ENCODE measurements at places on chromosomes 12 and 14.
A peak's percentile ranks its signal among the peaks of the same experiment; 100 is the strongest.

DNA sequence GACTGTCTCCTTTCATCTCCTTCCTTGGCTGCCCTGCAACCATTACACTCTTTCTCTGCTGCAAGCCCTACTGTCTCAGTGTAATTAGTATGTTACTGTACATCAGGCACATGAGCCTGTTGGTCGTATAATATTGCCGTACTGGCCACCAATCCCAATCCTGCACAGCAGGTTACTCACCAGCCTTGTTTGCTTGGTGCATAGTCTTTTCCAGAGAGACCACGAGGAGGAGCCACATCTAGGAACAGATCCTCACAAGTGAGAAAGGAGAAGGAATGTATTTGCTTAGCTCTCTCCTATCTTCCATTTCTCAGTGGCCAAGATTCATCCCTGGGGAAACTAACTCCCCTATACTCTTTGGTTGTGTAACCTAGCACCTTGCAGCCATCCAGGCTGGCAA lies 33.0 kb upstream of the BICDL1 start:
- DNase-seq = no peak

DNA sequence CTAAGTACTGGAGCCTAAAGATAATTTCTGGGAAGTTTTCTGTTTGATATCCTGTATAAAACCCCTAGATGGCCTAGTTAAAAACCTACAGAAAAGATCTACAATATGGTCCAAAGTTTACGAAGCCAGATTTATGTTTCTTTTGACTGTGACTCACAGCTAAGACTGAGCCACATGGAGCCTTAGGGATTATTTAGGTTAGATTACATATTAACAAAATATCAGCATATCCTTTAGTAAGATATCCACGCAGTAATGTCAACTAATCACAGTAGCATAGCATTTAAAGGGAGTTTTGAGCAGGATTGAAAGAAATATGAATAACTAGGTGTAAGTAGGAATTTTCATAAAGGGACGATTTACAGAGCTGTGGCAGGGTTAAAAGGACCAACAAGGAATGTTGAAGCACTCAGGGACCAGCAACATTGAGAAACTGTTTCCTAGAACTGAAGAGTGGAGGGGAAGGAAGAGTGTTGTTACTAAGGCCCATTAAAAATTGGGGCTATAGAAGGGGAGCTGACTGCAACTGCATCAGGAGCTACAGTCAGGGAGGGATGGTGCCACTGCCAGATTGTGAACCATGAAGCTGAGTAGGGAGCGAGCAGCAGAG lies 155.5 kb downstream of the DACT1 start:
- peak; percentile 7 for DNase-seq

GRCh38 chr12:47725893-47726292 lies 603 bp upstream of the ENDOU start:
- DNase-seq = no peak

DNA sequence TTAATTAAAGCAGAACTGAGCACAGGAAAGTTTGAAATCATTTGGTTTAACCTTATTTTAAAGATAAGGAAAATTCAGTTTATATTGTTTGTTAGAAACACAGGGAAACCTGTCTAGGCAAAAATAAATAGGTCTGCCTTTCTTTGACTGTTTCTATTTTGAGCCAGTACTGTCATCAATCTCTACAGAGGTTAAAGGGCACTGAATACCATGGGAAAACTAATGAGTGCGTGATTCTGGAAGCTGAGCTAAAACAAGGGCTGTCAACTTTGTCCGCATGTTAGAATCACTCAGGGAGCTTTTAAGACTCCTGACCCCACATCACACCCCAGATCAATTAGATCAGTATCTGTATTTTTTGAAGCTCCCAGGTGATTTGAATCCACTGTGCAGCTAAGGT lies 38.8 kb downstream of the NOPCHAP1 start:
- no peak for DNase-seq

- DNase-seq = no peak
Measured at GRCh38 chr14:95307402-95308041, 12.2 kb downstream of the CLMN start.

GRCh38 chr14:92041203-92041602 lies 1.3 kb upstream of the TRIP11 start:
- no peak for DNase-seq

GRCh38 chr12:9122091-9122609 lies 6.4 kb upstream of the A2M start:
- no peak for DNase-seq

GRCh38 chr12:52631676-52632459 lies 13.5 kb upstream of the KRT73 start:
- DNase-seq = no peak

DNA sequence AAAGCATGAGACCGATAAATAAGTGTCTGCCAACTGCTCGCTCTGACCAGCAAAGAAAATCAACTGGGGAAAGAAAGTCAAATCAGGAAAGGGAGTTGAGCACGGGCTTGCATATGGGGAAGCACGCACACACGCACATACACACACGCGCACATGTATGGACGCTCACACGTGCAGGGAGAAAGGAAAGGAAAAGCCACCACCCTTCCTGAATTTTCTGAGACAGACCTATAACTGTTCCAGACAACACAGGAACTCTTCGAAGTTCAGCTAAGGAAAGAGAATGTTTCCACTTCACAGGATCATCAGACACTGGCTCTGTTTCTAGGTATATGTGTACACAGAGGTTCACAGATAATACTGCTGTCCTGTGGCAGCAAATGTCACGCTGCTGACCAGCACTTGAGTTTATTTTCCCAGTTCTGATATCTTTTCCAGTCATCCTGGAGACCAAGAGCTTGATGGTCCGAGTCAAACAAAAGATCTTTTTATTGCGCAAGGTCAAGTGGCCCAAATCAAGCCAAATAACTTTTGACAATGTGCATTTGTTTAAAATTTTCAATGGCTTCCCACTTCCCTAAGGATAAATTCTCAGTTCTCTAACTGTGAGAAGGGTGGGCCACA lies 82.1 kb upstream of the TMCC3 start:
- DNase-seq = no peak

GRCh38 chr14:79278798-79279644 lies 932.3 kb downstream of the DIO2 start:
- DNase-seq = peak; percentile 88

- peak; percentile 77 for DNase-seq
Measured at GRCh38 chr12:94621662-94622359, 28.5 kb downstream of the TMCC3 start.

DNA sequence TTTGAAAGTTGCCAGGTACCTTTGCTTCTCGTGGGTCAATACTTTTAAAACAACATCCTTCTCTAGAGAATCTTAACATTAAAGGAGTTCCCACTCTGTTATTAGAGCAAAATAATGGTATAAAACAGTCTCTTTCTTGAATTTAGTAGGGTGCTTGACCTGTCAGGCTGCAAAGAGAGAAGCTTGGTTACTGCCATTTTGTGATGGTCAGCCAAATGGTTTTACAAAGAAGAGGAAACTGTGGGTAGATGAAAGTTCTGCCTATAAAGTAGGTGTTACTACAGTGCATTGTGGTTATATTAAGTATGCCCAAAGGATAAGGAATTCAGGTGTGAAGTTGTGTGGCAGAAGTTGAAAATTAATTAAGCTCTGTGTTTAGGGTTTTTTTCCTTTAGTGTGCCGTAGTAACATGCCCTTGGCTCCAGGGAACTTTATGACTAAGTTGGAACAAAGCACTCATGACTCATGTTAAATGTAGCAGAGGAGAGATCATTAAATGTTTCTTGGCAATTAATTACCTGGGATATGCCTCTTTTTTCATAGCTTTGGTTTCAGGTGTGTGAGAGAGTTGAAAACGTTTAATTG lies 354.0 kb upstream of the KITLG start:
- DNase-seq = peak; percentile 91

DNA sequence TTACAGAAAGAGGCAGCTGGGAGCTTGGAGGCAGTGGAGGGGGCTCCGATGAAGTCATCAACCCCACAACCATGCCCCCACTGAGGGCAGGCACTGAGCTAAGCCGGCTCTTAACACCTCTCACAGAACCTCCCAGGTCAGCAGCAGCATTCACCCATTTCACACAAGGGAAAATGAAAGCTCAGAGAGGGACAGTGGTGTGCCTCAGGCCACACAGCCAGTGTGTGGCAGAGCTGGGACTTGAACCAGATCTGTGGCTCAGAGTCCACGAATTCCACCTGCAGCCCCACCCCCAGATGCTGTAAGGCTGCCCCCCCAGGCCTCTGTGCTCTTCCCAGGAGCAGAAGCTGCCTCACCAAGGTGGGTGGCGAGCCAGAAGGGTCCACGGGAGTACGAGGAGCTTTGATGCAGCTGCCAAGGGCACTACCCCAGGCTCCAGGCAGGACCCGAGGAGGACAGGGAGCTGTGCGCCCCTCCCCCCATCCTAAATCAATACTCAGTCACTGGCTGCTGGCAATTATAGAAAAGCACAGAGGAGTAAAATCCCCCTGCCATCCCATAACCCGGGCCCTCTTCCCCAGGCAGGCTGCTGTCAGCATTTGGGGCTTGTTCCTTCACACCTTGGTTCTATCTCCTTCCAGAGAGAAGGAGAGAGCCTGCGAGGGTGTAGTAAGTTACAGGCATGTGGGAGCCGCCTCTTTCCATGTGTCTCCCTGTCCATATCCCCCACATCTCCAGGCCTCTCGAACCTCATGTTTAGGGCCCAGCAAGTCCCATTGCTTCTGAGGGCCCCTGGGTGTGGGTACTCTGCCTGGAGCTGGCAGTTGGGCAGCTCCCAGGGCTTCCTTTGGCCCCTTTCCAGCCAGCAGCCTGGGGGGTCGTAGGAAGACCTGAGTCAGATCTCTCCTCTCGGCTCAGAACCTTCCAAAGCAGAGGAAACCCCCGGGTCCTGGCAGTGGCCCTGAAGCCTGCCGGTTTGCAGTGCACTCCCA lies 47.6 kb downstream of the FAM222A start:
- no peak for DNase-seq

DNA sequence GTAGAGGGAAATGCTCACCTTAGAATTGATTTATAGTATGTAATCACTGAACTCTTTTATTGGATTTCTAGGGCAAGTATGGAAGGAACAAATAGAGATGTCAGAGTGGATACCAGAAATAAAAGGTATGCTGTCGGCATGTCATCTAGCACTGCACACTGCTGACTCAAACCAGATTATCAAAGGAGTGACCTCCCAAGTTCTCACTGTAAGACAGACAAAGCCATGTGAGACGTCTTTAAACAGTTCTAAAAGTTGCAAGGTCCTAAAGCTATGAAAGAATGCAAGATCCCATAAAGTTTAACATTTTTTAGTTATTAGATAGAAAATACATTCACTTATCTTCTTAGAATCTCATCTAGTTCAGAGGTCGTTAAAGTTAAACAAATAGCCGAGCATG lies 70.0 kb upstream of the CPM start:
- DNase-seq = no peak

DNA sequence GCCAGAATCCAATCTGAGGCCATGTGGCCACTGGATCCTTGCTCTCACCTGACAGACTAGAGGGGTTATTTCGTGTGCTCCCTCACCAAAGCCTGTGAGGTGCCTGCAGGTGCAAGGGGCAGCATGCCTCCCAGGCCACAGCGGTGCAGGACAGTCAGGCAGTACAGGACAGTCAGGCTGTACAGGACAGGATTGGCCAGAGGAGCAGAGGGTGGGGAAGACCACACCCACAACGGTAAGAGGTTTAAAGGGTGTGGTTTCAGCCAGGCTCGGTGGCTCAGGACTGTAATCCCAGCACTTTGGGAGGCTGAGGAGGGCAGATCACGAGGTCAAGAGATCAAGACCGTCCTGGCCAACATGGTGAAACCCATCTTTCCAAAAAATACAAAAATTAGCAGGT lies 3.1 kb upstream of the BRF1 start:
- no peak for DNase-seq

- peak; percentile 9 for DNase-seq
Measured at GRCh38 chr12:57603815-57604453, 690 bp upstream of the DTX3 start.

- no peak for DNase-seq
Measured at GRCh38 chr14:66444271-66444927, 41.8 kb upstream of the CCDC196 start.

- no peak for DNase-seq
Measured at GRCh38 chr12:124703856-124704255, 136.4 kb upstream of the NCOR2 start.

GRCh38 chr12:25023808-25024207 lies 74.9 kb upstream of the BCAT1 start:
- no peak for DNase-seq

All from LoVo (cell line).